Aorta (tissue), 5 donors: ENCODE measurements at places on chromosomes 11 and 22. TPM values are rescaled to one million over a fixed set of nuclear protein-coding genes. Genes with fewer than 3 reads are reported as not detected.

DNA sequence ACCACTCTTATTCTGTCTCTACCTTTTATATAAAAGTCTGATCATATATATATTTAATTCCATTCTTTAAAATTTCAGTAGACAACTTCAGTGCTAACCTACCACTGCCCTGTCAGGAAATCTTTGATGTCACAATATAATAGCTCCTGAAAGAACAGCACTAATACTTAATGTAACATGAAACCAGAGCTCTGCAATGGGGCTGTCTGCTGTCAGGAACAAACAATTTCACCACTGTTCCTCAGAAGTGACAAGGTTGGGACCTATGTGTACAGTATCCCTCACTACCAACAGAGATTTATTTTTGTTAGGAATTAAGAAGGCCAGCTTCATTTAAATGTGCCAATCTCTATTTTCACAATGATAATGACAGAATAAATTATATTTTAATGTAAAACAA is 165.5 kb upstream of the C11orf58 start:
- DNase-seq: no peak

- DNase-seq: no peak
These were observed 718.4 kb upstream of the API5 start for GRCh38 chr11:42593441-42593840.

GRCh38 chr11:18969720-18970119 is 30.5 kb upstream of the MRGPRX1 start:
- no peak for DNase-seq

GRCh38 chr11:8087185-8087584 is 6.2 kb downstream of the TUB start:
- DNase-seq: peak; percentile 23

- no peak for DNase-seq
These were observed 341.7 kb upstream of the MTNR1B start for GRCh38 chr11:92627615-92628256.

- DNase-seq: no peak
These were observed 5.6 kb downstream of the AP1B1 start for GRCh38 chr22:29382580-29383302.

Gene PIWIL4
- 5.6 TPM for total RNA-seq

- DNase-seq: no peak
These were observed 11.3 kb upstream of the CDC42BPG start for GRCh38 chr11:64855596-64856304.

- no peak for DNase-seq
These were observed 520.2 kb downstream of the METTL15 start for GRCh38 chr11:28628412-28628811.

- no peak for DNase-seq
These were observed 14.8 kb downstream of the B3GNT6 start for GRCh38 chr11:77049026-77049425.

- no peak for DNase-seq
These were observed 226.9 kb downstream of the BUD13 start for GRCh38 chr11:116545912-116546311.

DNA sequence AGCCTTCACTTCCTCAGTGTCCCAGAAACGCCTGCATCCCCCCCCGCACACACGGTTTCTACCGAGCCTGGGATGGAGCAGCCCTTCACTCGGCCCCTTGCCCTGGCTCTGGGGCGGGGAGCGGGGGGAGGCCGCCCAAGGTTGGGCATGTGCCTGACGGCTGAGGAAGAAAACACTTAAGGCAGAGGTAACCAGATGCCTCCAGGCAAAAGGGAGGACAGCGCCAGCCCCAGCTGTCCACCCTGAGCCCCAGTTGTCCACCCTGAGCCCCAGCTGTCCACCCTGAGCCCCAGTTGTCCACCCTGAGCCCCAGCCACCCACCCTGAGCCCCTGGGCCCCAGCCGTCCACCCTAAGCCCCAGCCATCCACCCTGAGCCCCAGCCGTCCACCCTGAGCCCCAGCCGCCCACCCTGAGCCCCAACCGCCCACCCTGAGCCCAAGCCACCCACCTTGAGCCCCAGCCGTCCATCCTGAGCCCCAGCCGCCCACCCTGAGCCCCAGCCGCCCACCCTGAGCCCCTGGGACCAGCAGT is 3.8 kb upstream of the TTLL8 start:
- DNase-seq: peak; percentile 66

Gene TBX1
- total RNA-seq: 2.3 TPM

GRCh38 chr11:1576825-1577224 is 4.8 kb upstream of the DUSP8 start:
- no peak for DNase-seq

Gene SYT12
- 5.5 TPM for total RNA-seq
